ENCODE measurements at places on chromosomes 11 and 22. TPM values are rescaled to one million over a fixed set of nuclear protein-coding genes. Genes with fewer than 3 reads are reported as not detected.

Gene MAPK8IP1
- total RNA-seq, result 1.0 TPM

Gene FOLR3
- total RNA-seq, result not detected

Gene OR51B4
- not detected for total RNA-seq

Gene OR52B2
- total RNA-seq, result not detected

Gene OR5B21
- total RNA-seq, result 0.30 TPM

Gene OR52N2
- total RNA-seq, result not detected

Gene TSPAN32
- total RNA-seq, result 59.5 TPM

Gene CCDC87
- not detected for total RNA-seq

Gene AGBL2
- 6.5 TPM for total RNA-seq

Measured in activated naive CD4-positive, alpha-beta T cell treated with anti-CD3 and anti-CD28 coated beads, Interleukin-2, amount 10 ng/mL, durations not matched to agents 5 hours and 36 hours (primary cell).